Thyroid gland (tissue), 4 donors: ENCODE measurements at places on chromosomes 5 and 9. TPM values are rescaled to one million over a fixed set of nuclear protein-coding genes. Genes with fewer than 3 reads are reported as not detected.

Gene NCS1
- total RNA-seq, result 70.0 TPM

Gene TOR2A
- 13.6 TPM for total RNA-seq

Gene GSN
- total RNA-seq, result 1,547 TPM

Gene EPB41L4B
- 72.7 TPM for total RNA-seq

Gene SPATA31C1
- total RNA-seq, result not detected

Gene CLTA
- 373 TPM for total RNA-seq

Gene SLC36A3
- not detected for total RNA-seq

Gene NRG2
- 2.1 TPM for total RNA-seq

Gene CARTPT
- 3.9 TPM for total RNA-seq

Gene SQSTM1
- 995 TPM for total RNA-seq

Gene PCDHA6
- total RNA-seq, result 0.29 TPM

Gene JADE2
- 70.3 TPM for total RNA-seq

Gene BTNL8
- total RNA-seq, result 7.1 TPM

Gene CER1
- total RNA-seq, result not detected

Gene OBP2B
- total RNA-seq, result not detected

Gene RFESD
- total RNA-seq, result 2.6 TPM

Gene CCDC171
- 9.6 TPM for total RNA-seq

Gene SPATA6L
- 21.0 TPM for total RNA-seq

Gene BNIP1
- total RNA-seq, result 15.9 TPM

Gene F12
- total RNA-seq, result 1.1 TPM

Gene DOK3
- 5.0 TPM for total RNA-seq

Gene SLC1A3
- total RNA-seq, result 16.9 TPM

Gene PFN3
- total RNA-seq, result not detected

Gene ECM2
- total RNA-seq, result 4.9 TPM

Gene RASGEF1C
- total RNA-seq, result 0.58 TPM

Gene IFNA17
- not detected for total RNA-seq

Gene SIMC1
- total RNA-seq, result 9.0 TPM

Gene ZNF366
- total RNA-seq, result 1.3 TPM

Gene RIMOC1
- 20.1 TPM for total RNA-seq

Gene TEX48
- not detected for total RNA-seq

Gene ORM2
- total RNA-seq, result not detected

Gene TPPP
- total RNA-seq, result 7.2 TPM

Gene NSA2
- total RNA-seq, result 75.3 TPM

Gene IL4
- total RNA-seq, result not detected

Gene DIPK1B
- total RNA-seq, result 22.8 TPM

Gene RNF208
- total RNA-seq, result 4.4 TPM

Gene TCF7
- total RNA-seq, result 7.4 TPM

Gene PCDHGC4
- 5.4 TPM for total RNA-seq

Gene FOXD1
- 1.6 TPM for total RNA-seq

Gene PCDHA8
- not detected for total RNA-seq

Gene C9orf152
- 0.20 TPM for total RNA-seq

Gene MORN5
- total RNA-seq, result not detected
